ENCODE measurements at places on chromosomes 6 and 20.

GRCh38 chr20:13166437-13166836 lies 54.6 kb upstream of the ISM1 start:
- DNase-seq: no peak

GRCh38 chr20:32203356-32204204 lies 4.0 kb downstream of the PLAGL2 start:
- DNase-seq: no peak

DNA sequence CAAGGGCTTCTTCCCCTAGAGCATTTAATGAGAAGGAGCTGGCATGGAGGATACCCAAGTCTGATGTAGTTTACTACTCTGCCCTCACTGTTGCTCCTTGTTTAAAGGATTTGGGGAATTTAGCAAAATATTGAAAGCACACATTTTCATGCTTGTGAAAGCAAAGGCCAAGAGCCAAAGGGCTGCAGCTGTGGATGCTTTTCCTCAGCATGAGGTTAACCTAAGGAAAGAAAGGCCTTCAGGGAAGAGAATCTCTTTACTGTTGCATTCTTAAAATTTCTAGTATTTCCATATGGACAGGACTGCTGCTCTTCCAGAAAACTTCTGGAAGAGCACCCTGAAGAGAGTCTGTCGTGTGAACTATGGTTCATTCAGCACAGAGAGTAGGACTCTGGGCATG lies 45.9 kb upstream of the SASH1 start:
- no peak for DNase-seq

GRCh38 chr6:1435806-1436205 lies 46.4 kb downstream of the FOXF2 start:
- DNase-seq: no peak

GRCh38 chr6:137999815-138000214 lies 107.4 kb downstream of the PERP start:
- DNase-seq: no peak

DNA sequence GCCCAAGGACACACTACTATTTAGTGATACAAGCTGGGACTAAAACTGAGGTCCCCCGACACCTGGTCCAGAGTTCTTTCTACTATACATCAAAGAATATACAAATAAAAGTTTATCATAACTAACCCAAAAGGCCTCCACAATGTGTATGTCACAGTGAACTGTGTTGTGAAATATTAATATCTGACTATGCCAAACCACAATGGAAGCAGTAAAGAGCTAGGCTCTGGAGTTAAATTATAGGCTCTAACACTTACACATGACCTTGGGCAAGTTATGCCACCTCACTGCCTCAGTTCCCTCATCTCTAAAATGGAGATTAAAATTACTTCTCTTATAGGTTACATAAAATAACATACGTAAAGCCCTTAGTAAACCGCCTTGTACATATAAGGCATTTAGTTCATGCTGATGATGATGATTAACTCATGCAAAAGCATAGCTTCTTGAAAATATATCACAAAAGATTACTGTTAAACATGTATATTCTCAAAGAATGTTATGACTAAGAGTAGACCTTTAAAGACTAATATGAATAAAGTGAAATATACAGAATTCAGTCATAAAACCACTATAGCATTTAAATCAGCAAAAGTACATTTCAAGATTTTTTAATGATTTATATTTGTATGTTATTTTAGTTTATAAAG lies 5.7 kb downstream of the SUPT3H start:
- no peak for DNase-seq

GRCh38 chr20:20808016-20808415 lies 95.6 kb upstream of the RALGAPA2 start:
- no peak for DNase-seq

- DNase-seq: no peak
Observed at GRCh38 chr6:16966791-16967469, 134.9 kb upstream of the STMND1 start.
